ENCODE measurements at places on chromosomes 13 and 19.

DNA sequence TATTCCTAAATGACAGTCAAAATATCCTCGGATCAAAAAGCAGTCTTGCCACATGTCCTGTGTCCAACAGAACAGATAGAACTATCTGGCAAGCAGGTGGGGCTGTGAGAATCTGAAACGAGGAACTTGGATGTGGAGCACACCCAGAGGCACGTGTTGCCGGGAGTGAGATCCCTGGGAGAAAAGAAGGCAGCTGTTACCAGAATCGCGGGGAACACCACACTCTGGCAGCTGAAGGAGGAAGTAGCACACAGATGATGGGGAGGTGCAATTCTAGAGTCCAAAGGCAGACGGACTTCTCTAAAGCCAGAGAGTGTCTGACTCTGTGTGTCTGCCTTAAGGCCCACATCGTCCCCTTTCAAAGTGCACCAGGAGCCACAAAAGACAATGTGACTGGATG is 22.3 kb downstream of the SLC7A1 start:
- no peak for DNase-seq

DNA sequence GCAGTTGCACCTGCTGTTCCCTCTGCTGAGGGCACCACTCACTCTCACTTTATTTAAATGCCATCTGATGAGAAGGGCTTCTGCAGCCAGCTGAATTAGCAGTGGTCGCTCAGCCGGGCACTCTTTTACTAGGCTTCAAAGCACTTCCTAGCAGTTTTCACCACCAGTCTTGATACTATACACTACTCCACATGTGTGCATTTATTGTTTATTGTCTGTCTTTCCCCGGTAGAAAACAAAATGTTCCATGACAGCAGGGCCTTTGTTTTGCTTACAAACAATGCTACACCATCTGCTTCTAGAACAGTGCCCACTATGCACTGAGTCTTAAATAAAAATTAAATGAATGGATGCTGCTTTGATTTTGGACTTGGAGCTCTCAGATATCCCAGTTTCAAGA is 404.9 kb downstream of the FGF14 start:
- no peak for DNase-seq

DNA sequence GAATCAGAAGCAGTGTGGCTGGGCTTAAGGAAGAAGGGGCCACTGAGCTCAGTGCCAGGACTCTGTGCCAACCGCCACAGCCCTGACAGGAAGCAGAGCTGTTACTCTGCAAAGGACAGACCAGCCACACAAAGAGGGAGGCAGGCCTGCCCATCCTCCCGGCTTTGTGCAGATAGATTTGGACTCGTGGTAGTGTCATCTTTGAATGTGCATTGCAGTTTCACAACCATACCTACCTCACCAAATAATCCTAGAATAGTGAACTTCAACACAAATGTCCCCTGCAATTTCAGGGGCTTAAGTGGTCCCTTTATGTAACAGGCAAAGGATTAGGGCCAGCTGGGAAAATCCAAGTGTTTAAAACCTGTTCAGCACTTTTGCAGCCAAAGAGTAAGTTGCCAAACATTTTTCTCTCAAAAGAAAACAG is 55.1 kb upstream of the CLDN10 start:
- no peak for DNase-seq

- peak; percentile 70 for DNase-seq
Measured at GRCh38 chr13:113393563-113394338, 29.8 kb upstream of the GRTP1 start.

DNA sequence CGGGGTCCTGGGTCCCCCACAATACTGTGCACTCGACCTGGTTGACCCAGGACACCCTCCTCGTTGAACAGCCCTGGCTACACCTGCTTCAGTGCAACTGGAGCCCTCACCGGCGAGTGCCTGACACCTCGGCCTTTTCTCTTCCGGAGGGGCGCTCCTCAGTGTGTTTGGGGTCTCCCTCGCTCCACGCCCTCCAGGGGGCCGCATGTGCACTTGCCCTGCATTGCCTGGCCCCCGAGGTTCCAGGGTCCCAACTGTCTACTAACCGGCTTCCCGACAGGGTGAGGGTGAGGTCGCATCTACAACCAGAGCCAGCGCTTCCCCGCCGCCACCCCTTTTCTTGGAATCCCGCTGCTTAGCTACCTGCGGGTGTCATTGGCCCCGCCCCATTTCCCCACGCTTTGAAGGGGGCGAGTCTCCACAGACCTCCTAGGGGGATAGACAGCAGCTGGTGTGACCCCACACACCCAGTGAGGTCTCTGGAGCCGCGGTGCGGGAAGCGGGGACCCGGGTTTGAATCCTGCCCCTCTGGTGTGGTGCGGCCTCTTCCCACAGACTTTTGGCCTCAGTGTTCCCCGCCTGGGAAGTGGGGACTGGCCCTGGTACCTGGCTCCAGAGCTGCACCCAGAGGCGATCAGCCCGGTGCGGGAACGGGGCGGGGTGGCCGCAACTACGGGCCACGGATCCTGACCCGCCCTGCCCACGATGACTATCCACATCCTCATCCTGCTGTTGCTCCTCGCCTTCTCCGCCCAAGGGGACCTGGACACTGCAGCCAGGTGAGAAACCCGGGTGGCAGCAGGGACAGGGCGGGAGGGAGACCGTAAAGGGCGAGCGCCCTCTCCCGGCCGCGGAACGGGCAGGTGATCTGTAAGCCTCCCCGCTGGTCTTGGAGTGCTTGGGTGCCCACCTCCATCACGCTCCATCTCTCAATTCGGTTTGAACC is at the start of gene ADM5:
ADM5 (plus strand) TSS at position 462 of the 946 bp plus-strand sequence; CDS start at position 706, 244 bp downstream.
- no peak for DNase-seq

GRCh38 chr13:83007226-83007625 is 875.0 kb downstream of the SLITRK1 start:
- DNase-seq = no peak

- no peak for DNase-seq
Measured at GRCh38 chr19:41872384-41872774, 4.7 kb upstream of the CD79A start.

- DNase-seq = no peak
Measured at GRCh38 chr13:37401721-37402120, 196.8 kb downstream of the POSTN start.

- DNase-seq = peak; percentile 32
Measured at GRCh38 chr13:99386911-99387788, 80.0 kb upstream of the GPR183 start.

DNA sequence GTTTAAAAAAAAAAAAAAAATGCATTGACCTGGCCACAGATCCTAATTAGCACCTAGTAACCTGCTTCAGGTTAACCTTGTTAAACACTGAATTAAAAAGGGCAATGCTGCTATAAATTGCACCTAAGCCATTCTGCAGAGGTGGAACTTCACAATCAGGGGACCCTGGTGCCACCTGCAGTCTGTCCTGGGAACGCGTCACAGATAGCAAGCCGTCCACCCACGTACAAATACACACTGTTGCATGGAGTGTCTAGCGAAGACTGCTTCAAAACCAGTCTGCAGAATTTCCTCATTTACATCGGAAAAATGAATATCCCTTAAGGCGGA is 169.3 kb downstream of the COL4A1 start:
- no peak for DNase-seq

DNA sequence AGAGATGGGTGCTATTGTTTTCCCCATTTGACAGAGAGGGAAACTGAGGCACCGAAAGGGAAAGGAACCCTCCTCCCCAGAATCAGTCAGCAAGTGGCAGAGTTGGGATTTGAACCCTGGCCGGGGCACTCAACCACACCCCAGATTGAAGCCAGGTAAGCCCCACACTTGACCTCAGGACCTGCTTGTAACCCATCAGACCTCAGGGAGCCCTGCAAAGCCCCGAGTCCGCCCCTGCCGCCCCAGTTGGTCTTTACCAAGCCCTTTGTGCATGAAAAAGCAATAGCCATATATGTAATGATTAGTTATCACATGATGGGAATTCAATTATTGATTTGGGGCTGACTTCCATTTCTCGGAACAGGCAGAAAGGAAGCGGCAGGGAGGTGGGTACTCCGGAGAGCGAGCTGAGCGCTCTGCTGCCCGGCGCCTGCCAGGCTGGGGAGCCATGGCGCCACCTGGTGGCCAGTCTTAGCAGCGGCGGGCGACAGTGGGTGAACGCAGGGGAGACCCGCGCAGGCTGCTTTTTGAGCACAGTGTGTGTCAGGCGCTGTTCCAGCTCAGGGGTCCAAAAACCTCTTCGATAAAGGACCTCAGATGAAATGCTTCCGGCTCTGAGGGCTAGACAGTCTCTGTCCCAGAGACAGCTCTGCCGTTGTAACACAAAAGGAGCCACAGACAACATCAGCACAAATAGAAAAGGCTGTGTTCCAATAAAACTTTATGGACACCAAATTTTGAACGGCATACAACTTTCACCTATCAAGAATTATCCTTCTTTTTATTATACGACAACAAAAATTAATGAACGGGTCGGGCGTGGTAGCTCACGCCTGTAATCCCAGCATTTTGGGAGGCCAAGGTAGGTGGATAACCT is 82.9 kb upstream of the CACNA1A start:
- DNase-seq = peak; percentile 57

DNA sequence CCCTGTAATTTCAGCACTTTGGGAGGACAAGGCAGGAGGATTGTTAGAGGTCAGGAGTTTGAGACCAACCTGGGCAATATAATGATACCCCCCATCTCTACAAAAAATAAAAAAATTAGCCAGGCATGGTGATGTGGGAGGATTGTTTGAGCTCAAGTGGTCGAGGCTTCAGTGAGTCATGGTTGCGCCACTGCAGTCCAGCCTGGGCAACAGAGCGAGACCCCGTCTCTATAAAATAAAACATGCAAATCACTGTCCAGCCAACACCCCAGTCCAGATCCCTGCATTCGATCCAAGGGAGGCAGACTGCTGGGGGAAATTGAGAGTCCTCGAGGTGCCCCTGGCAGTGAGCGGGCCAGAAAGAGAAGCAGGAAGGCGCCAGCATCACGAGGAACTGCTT is 7.0 kb downstream of the CYTH2 start:
- DNase-seq = no peak

DNA sequence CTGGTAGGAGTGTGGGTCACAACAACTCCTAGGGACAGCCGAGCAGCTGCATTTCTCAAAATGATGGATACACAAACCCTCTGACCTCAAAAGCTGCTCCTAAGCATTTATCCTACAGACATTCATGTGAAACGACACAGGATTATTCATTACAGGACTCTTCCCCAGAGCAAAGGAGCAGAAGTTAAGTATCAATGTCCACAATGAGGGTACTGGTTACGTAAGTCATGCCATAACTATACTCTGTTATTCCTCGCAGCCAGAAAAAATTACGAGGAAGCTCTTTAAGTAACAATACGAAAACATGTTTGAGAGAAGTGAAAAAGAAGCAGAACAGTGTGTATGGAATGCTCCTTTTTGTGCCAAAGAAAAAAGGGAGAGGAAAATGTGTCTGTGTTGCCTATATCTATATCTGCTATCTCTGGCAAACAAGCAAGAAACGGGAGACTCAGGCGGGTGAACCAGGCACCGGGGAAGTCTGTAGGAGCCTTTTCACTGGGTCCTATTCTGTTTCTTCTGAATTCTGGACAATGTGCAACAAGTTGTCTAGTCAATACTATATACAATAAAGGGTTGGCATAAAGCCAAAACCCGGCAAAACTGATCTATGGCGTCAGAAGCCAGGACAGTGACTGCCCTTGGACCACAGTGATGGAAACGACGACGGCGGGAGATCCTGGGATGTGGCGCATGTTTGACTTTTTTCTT is 1.3 kb downstream of the ISOC2 start:
- no peak for DNase-seq

- DNase-seq = no peak
Measured at GRCh38 chr19:33390908-33391630, 17.6 kb downstream of the CEBPG start.

DNA sequence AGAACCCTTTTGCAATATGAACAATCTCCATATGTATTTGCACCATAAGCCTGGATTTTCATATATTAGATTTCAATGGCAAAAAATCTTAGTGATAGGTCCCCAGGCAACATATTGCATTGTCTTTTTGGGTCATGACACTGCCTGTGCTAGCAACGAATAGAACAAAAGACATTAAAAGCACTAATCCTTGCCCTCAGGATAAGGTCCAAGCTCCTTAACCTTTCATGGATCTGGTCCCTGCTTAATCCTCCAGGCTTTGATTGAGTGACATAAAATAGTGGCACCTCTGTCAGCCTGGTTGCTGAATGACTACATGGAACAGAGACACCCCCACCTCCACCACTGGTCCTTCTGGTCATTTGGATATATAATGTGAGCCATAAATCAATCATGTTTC is 134.4 kb downstream of the RBM26 start:
- DNase-seq = no peak

GRCh38 chr13:33016414-33017322 is at the start of gene KL:
Gene KL, plus strand, starts transcription at chr13:33016423. Its CDS starts 18 bp downstream, at chr13:33016441.
- no peak for DNase-seq

- DNase-seq = no peak
Measured at GRCh38 chr19:13051557-13052165, 51.0 kb downstream of the LYL1 start.

DNA sequence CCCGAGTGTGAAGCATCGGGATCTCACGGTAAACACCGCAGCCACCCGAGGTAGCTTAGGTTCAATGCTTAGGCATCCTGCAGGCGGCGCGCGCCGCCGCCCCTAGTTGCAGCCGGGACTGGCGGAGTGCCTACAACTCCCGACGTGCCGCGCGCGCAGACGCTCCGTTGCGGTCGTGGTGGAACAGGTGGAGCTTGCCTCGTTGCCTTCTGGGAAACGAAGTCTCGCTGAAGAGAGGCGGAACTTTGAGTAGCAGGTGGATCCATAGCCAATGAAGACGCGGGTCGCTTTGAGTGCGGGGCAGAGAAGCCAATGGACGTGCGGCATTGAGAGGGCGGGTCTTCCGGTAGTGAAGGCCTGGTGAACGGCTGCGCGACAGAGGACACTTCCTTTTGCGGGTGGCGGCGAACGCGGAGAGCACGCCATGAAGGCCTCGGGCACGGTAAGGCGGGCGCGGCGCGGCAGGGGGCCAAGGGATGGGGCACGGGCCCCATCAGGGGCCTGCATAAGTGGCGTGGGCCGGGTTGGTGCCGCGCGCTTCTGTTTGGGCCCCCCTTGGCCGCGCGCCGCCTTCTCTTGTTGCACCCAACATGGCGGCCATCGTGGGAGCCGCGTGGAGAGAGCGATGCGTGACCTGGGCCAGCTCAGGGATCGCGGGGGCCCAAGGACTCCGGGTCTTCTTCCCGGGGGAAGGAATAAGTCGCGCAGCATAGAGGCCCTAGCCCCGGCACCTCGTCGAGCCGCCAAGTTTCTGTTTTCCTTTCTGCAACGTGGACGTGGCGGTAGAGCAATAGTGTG is at the start of gene RPL18A:
RPL18A (plus strand) TSS at position 378 of the 798 bp plus-strand sequence; CDS start at position 425, 47 bp downstream.
- DNase-seq = peak; percentile 99

- DNase-seq = no peak
Measured at GRCh38 chr13:26949701-26950502, 189.3 kb upstream of the GPR12 start.

GRCh38 chr13:110942248-110942981 is 27.5 kb upstream of the ANKRD10 start:
- no peak for DNase-seq

DNA sequence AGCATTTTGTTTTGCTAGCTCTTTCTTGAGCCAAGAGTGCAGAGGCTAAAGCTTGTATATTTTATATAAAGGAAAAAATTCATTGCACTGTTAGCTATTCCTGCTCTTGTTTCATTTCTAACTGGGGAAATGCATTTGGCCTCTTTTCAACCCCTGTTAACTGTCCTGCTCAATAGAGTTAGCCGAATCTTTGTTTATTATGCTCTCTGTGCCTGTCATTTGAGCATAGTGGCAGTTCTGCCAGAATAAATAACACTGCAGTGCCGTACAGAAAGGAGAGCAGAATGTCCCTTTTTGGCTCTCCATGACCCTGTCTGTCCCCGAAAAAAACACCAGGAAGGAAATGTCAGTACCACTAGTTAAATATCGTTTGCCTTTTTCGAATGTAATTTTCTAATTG is 350.8 kb downstream of the MYO16 start:
- DNase-seq = no peak

- no peak for DNase-seq
Measured at GRCh38 chr19:51462681-51463080, 4.4 kb upstream of the SIGLEC8 start.

Measured in activated gamma-delta T cell (primary cell).